Cardiac septum (tissue), 1 donor: ENCODE measurements at places on chromosomes 6 and 20. TPM values are rescaled to one million over a fixed set of nuclear protein-coding genes. Genes with fewer than 3 reads are reported as not detected.

DNA sequence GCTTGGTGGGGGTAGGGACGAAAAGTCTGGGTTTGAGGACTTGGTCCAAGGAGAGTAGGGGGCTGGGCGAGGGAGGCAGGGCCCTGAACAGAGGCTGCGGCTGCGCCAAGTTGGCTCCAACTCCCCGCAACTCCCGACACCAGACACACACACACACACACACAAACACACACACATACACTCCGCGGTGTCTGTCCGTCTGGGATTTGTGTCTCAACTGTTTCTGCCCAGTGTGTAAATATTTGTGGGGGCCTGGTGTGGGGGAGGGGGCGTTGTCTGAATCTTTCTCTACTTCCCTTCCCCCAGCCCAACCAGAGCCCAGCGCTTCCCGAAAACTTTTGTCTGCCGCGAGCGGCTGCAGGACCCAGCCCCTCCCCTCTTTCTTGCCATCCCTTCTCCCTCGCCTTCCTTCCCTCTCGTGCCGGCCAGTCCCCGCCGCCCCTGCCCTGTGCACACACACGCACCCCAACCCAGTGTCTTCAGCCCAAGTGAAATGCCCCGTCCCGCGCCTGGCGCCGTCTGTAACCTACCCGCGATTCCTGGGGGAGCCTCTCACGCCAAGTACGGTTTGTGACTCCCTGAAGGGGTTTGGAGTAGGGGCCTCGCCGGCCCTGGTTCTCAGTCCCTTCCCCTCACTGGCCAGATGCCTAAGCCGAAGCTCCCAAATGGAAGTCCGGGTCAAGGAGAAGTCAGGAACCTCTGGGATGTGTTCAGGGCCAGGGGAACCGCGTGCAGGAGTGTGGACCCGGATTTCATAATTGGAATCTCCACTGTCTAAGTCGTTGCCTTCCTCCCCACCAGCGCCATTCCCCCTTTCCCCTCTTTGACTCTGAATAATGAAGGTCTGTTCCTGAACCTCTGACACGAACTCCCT is 904 bp downstream of the MDFI start:
- DNase-seq: no peak

GRCh38 chr6:113980937-113981554 is 10.1 kb upstream of the HDAC2 start:
- no peak for DNase-seq

DNA sequence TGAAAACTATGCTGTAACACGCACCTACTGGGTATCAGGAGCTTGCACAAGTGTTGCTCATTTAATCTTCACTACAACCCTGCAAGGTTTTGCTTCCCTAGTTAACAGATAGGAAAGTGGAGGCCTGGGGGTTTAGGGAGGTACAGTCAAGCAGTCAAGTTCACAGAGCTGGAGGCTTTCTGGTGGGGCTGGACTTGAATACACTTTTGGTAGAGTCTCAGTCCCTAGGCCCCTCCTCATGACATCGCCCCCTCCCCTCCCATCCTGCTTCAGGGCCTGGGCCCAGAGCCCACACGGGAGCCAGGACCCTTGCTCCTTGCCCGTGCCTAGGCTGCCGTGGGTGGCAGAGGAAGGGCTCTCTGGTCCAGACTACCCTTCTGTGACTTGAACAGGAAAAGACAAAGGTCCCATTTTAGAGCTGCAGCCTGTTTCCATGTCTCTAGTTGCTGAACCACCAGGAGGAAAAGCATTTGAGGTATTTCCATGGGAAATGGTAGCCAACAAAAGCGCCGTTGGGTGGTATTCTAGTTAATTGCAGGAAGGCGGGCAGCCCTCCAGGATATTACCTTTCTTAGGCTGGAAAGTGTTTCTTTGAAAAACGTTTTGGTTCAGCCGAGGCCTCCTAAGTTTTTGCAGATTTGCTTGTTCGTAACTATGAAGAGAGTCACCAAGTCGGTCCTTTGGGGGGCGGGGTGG is 84.9 kb downstream of the CDC5L start:
- DNase-seq: no peak

- DNase-seq: no peak
Measured at GRCh38 chr20:48718786-48719578, 108.8 kb downstream of the PREX1 start.

DNA sequence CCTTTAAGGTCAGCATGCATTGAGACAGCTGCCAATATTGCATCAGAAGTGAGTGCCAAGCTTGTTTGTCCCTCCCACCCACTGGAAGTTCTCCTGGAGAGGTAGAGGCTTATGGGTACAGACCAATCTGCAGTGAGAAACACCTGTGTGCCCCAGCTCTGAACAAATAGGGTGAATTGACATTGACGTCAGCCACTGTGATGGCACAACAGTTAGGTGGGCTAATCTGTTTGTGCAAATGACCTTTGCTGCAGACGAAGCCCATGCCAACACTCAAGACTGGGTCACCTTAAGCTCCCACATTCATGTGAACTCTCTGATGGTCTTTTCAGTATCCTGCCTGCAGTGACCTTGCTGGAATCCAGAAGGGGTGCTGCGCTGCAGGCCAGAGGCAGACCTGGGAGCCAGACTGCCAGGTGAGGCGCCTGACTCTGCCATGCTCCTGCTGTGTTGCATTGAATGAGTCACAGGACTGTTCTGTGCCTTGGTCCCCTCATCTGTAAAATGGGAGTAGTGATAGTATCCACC is 99.9 kb downstream of the ALDH8A1 start:
- no peak for DNase-seq

GRCh38 chr6:16776394-16777017 is 15.2 kb upstream of the ATXN1 start:
- DNase-seq: no peak

- no peak for DNase-seq
Measured at GRCh38 chr20:9109566-9109965, 40.7 kb downstream of the PLCB4 start.

DNA sequence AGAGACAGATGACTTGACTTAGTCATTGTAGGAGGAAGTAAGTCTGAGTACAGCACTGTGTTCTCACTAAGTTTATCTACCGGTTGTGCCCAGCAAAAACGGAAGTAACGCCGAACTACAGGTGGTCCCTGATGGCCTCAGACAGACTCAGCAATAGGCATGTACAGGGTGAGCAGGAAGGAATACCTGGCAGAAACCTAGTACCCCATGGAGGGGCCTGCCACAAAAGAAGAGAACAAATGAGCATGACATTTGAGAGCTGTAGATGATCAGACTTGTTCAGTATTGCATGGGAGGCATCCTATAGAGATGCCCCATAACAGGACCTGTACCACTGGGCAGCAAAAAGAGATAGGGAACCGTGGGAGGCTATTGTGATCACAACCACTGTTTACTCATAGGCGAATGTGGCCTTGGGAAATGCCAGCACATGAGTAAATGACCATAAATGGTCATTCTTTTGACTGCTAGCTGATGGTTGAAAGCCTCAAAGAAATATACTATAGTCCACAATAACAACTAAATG is 106.4 kb upstream of the TAB2 start:
- no peak for DNase-seq

DNA sequence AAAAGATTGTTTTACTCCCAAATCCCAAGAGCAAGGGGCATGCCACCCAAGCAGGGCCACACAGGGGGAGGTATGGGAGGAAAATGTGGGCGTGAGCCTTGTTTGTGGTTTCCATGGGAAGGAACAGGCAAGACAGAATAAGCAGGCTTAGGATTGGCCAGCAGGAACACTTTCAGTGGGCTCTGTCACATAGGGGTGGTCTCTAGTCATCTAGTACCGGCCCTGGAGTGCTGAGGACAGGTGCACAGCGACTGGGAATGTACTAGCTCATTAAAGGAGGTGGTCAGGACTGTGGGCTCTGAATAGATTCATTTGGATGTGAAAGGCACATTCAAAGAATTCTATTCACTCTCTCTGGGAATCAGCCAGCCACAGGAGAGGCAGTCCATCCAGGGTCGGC is 175.6 kb downstream of the TBC1D7 start:
- no peak for DNase-seq

GRCh38 chr20:55744896-55745295 is 260.4 kb downstream of the CBLN4 start:
- DNase-seq: no peak

- DNase-seq: no peak
Measured at GRCh38 chr20:57236813-57237584, 29.4 kb downstream of the BMP7 start.

DNA sequence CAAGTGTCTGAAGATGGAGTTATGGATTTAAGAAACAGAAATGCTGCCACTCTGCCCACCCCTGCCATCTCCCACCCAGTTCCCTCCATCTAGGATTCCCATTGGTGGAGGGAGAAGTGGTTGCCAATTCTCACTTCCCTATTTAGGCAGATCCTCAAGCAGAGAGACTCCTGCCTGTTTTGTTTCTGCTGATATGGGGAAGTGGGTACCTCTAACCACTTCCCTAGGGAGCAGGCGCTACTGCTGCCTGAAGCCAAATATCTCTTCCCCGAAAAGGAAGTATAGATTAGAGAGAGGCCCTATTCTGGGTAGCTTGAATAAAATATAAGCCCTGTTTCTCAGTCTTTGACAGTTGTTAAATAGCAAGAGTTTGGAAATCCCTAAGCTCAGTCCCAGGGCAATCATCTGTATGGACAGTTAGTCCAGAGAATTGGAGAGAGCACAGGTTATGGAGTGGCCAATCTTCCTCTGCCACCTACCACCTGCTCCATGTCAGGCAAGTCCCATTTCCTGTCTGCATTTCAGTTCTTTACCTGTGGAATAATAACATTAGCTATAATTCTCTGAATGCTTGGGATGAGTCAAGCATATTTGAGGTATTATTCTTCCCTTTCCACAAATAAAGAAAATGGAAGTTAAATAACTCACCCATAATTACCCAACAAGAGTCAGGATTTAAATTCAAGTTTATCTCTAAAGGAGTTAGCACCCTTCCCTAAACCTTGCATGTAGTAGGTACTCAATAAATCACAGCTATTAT is 2.6 kb upstream of the ADGB start:
- DNase-seq: no peak

The LRRC1 gene
- 6.4 TPM for total RNA-seq

The GJA10 gene
- total RNA-seq: not detected
